ENCODE measurements at places on chromosomes 1 and 21.

DNA sequence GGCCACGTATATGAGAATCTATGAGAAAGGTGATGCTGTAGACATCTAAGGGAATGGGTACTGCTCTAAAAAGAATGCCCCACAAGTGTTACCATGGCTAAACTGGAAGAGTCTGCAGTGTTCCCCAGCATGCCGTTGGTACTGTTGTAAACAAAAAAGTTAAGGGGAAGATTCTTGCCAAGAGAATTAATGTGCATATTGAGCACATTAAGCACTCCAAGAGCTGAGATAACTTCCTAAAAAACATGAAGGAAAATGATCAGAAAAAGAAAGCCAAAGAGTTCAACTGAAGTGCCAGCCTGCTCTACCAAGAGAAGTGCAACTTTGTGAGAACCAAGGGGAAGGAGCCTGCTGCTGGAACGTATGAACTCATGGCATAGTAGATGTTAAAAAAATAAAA lies 40.8 kb downstream of the PLPP3 start:
- no peak for DNase-seq

- DNase-seq, result no peak
Measured at GRCh38 chr1:108671143-108671542, 10.2 kb upstream of the HENMT1 start.

- DNase-seq, result no peak
Measured at GRCh38 chr1:99180915-99181314, 83.4 kb upstream of the PLPPR4 start.

DNA sequence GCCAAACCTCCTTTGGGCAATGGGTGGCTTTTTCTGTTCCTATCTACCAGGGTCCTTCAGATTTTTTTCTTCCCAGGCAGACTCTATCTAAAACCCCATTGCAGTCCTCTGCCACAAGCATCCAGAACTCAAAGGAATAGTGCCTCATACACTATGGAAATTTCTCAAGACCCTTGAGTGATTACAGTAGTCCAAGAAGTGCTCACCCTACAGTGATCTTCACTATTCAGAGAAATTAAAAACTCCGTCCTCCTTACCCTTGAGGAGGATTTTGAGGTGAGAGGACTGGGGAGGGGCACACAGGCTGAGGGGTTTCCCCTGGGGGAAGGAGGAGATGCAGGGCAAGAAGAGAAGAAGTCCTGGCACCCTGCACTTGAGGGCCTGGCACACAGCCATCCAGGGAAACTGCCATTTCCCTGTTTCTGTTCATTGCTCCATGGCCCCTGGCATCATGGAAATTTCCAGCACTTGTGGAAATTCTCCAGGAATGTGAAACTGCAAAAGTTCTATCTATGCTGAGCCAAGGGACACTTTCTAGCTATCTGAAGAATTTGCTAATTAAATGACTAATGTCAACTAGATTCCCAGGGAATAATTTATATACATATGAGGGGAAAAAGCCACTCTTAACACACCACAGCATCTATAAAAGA lies 102.5 kb upstream of the ATP1B1 start:
- no peak for DNase-seq

GRCh38 chr1:67029472-67029871 lies 24.5 kb downstream of the SLC35D1 start:
- DNase-seq, result no peak

DNA sequence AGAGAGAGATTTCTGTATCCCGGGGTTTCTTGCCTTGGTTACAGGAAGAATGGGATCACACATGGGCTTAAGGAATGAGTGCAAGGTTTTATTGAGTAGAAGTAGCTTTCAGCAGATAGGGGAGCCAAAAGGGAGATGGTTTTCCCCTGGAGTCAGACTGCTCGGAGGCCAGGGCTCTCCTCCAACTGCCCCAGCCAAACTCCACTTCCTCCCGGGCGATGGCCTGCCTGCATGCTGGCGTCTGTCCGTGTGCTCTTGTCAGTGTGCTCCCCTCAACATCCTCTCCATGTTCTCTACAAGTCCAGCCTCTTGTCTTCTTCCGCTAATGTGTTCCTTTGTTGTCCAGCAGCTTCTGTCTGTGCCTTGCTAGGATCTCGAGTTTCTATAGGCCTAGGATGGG lies 421.3 kb upstream of the ADGRL2 start:
- DNase-seq, result no peak

GRCh38 chr1:162835157-162835899 lies 25.6 kb downstream of the CCDC190 start:
- DNase-seq, result peak; percentile 53

GRCh38 chr1:63983391-63984256 lies 209.8 kb downstream of the ROR1 start:
- no peak for DNase-seq

DNA sequence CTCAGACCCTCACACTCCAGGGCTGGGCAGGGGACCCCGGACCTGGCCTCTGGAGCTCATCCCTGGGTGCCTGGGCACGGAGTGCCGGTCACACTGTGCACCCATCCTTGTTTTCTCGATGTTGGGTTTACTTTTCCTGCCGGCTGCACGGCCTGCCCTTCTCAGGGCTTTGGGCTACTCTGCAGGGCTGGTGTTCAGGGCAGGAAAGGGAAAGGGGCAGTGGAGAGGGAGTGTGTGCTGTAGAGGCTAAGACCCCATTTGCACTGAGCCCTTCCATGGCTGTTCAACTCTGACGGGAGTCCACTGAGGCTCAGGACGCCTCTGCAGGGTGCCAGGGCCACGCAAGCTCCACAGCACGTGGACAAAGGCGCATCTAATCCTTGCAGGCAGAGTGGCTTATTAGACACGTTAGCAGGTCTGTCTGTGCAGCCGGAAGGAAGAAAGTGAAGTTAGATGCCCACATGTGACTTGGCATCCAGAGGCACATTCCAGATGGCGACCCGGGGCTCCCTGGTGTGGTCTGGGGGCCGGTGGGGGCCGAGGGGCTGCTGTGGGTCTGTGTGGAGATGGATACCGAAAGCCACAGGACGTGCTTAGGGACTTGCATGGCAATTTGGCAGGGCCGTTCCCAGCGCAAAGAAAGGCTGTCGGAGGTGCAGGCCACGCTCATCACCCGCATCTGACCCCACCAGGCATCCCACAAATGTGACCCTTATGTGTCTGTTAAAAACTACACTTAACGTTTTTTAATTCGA lies 33.6 kb downstream of the COL18A1 start:
- no peak for DNase-seq

DNA sequence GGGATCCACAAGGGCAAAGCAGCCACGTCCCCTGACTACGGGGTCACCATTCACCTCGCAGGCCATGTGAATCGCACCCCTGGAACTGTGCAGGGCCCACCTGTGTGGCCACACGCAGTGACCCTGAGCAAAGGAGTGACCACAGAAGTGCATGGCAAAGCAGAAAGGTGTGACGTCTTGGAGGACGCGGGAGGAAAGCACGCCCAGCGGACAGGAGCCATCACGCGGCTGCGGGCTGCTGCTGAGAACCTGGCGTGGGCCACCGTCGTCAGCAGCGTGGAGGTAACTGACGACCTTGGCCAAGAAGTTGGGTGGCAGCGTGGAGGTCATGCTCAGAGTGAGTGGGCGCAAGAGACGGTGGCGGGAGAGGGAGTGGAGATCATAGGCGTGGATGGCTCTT lies 76.7 kb upstream of the C1orf174 start:
- DNase-seq, result no peak

- DNase-seq, result no peak
Measured at GRCh38 chr1:92444351-92444750, 42.4 kb downstream of the GFI1 start.

GRCh38 chr1:50971748-50972305 lies 1.8 kb downstream of the CDKN2C start:
- no peak for DNase-seq

GRCh38 chr1:53075761-53076163 lies 13.7 kb downstream of the PODN start:
- DNase-seq, result no peak

DNA sequence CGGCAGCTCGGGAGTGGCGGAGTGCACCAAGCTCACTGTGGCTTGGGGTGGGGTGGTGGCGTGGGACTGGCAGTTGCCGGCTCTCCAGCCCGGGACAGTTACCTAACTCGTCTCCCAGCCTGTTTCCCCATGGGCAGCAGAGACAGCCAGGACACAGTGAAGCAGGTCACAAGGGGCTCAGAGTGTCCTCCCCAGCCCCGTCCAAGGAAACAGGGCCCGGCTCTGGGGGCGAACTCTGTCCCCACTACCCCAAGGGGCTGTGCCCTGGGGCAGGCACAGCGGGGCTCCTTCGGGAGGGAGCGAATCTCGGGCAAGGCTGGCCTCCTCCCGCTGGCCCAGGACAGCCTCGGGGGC lies 759 bp downstream of the GPR157 start:
- DNase-seq, result no peak

GRCh38 chr1:36934061-36934460 lies 100.3 kb downstream of the GRIK3 start:
- DNase-seq, result no peak

- no peak for DNase-seq
Measured at GRCh38 chr1:186943891-186944686, 115.3 kb downstream of the PLA2G4A start.

DNA sequence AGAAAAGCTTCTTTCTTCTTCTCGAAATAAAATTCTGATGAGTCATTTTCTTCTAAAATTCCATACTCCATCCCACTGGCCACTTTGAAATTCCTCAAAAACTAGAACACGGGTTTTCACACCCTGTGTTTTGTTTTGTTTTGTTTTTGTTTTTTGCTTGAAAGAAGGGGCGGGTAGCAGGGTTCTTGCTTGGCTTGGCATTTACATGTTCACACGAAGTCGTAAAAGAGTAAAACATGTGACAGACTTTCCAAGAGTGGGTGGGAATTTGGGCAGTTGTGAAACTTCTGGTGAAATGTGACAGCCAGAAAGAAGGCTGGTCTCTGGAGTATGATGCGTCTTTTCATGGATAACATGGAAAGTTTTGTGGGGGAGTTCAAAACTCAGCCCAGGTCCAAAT lies 47.1 kb upstream of the FMN2 start:
- DNase-seq, result no peak

DNA sequence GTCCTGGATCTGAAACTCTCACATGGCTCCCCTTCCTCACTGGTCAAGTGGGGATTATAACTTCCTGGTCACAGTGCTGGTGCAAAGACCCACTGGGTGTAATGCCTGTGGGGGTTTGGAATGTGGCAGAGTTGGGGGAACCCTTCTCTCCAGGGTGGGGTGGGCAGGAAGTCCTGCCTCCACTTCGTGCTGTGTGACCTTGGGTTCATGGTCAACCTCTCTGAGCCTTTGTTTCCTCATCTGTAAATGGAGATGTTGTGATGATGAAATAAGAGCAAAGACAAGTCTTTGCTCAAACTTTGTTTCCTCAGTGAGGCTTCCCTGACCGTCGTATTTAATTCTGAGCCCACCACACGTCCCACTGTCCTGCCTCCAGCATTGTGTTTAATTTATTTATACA lies 564.7 kb downstream of the PTPRU start:
- DNase-seq, result no peak

GRCh38 chr1:86866665-86867064 lies 47.3 kb downstream of the SELENOF start:
- no peak for DNase-seq

DNA sequence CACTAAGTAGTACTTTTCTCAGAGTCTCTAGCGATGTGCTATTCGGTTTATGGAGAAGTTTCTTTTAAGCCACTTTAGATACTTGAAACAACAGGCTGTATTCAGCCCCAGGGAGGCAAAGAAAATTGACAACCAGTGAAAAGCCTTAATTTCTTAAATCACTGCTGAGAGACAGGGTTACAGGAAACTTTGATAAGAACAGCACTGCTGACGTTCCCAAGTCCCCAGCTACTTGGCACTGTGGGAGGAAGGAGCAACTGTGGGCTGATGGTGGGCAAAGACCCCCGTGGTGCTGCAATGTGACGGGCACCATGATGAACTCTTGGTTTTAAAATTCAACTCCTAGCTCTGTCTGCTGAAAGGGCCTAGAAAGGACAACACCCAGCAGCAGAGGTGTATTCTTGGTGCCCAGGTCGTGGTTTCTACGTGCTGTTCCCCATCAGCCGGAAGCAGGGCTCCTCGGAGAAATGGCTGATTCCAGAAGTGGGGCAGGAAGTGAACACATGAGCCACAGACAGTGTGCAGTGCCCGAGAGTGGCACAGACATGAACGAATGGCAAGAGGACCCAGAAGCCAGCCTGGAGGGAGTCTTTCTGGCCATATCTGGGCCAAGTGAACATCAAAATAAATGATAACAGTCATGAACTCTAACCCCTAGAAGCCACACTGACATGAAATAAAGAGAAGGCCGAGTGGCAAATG lies 5.3 kb downstream of the PTTG1IP start:
- no peak for DNase-seq

DNA sequence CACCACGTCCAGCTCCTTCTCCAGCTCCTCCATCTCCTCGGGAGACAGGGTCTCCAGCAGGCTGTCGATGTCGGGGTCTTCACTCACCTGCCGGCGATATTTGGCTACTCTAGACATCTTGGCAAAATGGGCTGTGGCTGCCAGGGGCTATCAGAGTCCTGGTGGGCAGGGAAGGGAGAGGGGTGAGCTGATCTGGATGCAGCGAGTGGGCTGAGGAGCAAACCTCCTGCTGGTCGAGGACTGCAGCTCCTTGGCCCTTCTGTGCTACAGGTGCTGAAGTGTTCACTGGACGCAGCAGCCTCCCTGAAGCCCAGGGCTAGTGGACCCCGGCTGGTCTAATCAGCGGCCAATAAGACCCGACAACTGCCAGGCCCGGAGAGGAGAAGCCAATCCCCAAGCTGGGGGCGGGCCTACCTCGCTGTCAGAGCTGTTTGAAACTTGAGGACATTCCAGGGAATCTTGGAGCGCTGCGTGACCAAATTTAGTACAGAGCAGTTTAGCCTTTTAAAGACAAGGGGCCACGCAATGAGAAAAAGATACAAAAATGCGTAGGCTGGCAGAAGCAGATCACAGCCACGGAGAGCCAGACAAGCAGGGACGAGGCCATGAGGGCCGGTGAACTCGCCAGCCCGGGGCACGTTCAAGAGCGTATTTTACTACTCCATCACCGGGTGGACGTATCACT lies at the start of gene LMOD1:
Gene LMOD1 (minus strand): TSS at position 325 of the 685 bp plus-strand sequence. CDS start 208 bp downstream, at position 117.
- DNase-seq, result peak; percentile 70

GRCh38 chr1:220982686-220983085 lies 103.4 kb downstream of the HLX start:
- no peak for DNase-seq

All from astrocyte of the cerebellum (primary cell).